ENCODE measurements at places on chromosomes 12 and 14.

GRCh38 chr12:109113661-109114321 lies 2.6 kb upstream of the ACACB start:
- DNase-seq = no peak

DNA sequence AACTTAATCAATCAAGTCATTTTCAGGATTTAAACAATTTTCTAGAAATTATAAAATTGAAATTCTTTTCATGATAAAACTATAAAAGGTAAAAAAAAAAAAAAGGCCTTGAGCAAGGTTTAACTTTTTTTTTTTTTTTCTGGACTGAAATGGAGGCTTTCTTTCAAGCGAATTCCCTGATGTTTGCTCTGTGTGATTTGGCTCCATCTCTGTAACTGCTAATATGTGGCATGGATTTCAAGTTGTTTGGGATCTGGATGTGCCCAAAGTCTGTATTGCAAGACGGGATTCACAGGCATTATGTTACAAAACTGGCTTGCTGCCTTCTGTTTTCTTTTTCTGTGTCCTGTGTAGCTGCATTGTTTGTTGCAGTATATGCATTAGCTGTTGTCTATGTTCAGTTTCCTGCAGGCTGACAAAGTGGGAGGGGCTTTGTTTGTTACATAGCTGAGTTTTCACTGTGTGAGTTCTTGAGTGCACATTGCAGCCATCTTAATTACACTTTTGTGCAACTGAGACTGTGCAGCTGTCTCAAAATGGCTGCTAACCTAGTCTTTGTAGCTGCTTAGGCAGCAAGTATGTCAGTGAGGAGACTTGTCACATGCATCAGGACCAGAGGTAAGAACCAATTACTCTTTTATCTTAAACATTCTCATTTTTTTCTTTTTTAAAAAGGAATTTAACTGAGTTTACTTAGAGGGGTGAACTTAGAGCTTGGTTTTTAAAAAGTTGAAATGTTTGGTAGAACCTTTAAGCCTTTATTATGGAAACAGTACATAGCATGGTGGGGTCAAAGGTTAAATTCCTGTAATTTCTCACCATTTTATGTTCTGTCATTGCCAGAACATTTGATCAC lies 19.5 kb downstream of the ATF7IP start:
- DNase-seq = peak; percentile 96

DNA sequence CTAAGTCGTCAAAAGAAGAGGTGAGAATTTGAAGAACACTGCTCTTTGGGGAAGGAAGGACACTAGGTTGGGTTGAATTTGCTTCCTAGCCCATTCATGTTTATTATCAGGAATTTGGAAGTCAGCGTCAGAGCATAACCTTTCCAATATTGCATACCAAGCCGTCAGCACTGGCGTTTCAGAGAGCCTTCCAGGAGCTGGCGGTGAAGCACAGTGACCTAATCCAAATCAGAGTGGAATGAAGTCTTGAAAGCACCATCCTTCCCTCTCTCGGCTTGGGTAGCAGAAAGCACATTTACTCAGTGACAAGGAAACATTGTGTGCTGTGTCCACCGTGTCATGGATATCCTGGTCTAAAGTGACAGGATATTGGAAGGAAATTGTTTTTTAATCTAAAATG lies 240.3 kb upstream of the PELI2 start:
- DNase-seq = no peak

- DNase-seq = no peak
Measured at GRCh38 chr14:55500219-55500701, 59.8 kb upstream of the TBPL2 start.

DNA sequence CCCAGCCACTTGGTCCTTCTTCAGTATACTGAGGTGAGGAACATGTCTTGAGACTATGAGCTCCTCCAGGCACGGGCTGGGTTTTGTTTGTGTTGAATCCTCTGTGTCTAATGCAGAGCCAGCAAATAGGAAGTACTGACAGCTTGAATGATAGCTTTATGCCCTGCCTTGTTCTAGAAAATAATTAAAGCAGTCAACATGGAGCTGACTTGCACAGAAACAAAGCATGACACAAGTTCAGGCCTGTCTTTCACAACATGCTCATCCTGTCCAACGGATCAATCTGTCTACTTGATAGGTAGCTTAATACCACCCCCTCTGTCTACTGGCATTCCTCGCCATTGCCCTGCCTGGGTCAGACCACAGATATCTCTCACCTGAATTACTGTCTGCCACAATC lies 140.9 kb downstream of the ESRRB start:
- no peak for DNase-seq

GRCh38 chr14:91292491-91292890 lies 48.0 kb upstream of the GPR68 start:
- no peak for DNase-seq

GRCh38 chr14:87148655-87149054 lies 844.3 kb downstream of the GALC start:
- DNase-seq = no peak

DNA sequence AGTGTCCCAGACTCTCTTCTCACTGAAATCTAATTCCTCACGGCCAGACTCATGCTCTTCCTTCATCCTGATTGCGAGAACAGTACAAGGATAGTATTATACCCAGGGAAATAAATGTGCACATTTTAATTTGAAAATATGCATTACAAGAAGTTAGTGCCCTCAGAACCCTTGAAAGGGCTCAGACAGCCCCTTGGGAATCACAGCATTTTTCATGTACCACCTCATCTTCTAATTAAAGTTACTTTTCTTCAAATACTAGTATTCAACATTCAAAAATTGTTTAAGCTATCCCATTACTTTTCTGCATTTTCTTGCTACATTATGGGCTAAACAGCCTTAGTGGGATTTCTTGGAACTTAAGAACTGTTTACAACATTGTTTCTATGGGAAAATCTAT lies 1.7 kb upstream of the APPL2 start:
- no peak for DNase-seq

- DNase-seq = no peak
Measured at GRCh38 chr14:24948261-24948847, 101.6 kb downstream of the STXBP6 start.

DNA sequence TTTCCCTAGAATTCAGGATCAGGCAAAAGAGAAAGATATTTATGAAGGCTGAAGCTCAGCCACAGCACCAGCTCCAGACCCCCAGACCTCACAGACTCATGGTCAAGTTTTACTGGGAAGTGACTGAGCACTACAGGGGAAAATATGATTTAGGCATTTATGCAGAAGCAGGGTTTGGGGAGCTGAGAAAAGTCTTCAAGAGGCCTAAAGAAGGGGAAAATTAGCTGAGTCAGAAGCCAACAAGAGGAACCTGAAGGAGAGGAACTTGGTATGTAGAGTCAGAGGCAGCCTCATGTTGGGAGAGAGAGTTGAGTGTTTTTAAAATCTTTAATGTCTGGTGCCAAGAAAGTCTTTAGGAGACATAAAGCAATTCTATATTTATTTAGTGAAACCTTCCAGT lies 63.0 kb downstream of the FOS start:
- DNase-seq = no peak

DNA sequence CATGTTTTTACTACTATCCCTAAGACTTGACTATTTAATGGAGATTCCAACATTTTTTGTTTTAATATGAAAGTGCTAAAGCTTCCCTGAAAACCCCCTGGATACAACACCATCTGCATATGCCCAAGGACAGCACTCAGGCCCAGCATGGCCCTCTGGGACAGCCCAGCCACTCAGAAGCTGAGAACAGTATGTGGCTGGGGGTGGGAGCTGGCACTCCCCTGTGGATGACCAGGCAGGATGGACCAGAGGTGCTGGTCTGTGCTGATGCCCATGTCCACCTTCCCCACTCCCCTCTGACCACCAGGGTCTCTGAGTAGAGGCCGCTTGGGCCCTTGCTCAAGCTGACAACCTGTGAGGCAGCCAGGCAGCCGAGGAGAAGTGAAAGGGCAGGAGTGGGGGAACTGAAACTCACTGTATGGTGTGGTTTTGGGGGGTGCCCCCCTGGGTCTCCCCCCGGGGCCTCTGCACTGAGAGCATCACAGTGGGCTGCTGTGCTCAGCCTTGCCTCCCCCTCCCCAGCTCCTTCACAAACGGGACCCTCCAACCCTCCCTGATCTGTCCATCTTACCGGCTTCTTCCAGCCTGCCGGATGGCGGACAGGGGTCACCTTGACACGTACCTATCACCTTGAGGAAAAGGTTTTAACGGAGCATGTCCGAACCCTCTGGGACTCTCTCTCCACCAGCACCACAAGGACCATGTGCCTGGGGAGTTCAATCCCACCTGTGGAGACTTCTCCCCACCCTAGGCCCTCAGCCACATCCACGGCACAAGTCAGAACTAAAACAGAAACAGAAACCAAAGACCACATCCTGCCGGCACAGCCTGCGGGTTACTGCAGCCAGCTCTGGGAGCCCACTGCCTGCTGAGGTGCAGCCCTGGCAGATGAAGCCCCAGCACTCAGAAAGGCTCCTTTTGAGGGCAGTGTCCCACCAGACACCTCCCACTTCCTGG lies at the start of gene TMEM229B:
Gene TMEM229B (minus strand): TSS at position 785 of the 957 bp plus-strand sequence. CDS start 14,798 bp downstream, outside the sequence.
- DNase-seq = peak; percentile 40

GRCh38 chr14:91891721-91892220 lies 24.4 kb upstream of the TC2N start:
- DNase-seq = no peak

- no peak for DNase-seq
Measured at GRCh38 chr12:17137396-17137795, 531.4 kb upstream of the LMO3 start.
